Suppressor macrophage treated with lipopolysaccharide for 1 hour (primary cell): ENCODE measurements at places on chromosomes 6 and 20.

DNA sequence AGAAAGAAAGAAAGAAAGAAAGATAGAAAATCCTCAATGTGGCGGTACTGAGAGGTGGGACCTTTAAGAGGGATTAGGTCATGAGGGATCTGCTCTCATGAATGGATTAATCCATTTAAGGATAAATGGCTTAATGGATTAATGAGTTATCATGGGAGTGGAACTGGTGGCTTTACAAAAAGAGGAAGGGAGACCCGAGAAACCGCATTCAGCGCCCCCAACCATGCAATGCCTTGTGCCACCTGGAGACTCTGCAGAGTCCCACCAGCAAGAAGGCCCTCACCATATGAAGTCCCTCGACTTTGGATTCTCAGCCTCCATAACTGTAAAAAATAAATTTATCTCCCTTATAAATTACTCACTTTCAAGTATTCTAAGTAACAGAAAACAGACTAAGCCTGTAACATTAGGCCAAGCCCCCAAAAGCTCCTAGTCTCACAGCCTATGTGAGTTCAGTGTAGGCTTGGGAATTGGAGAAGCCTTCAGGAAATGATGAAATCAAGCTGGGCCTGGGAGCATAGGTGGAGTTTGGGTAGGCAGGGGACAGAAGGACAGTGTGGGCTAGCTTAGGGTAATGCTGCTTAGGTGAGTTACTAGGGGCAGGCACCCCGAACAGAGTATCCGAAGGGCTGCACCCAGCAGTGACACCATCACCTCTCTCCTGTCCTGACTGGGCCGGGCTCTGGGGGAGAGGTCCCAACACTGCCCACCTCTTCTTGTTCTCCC, 36.2 kb upstream of the RNF24 start:
- no peak for DNase-seq

DNA sequence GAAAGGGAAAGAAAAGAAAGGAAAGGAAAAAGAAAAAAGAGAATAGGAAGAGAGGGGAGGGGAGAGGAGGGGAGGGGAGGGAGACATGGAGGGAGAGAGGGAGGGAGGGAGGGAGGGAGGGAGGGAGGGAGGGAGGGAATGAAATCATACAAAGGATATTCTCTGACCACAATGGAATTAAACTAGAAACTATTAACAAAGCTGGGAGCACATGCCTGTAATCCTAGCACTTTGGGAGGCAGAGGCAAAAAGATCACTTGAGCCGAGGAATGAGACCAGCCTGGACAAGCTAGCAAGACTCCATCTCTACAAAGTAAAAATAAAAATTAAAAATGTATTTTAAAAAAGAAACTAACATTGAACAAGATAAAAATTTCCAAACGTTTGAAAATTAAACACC, 62.8 kb downstream of the ILRUN start:
- no peak for DNase-seq

- no peak for DNase-seq
Observed at GRCh38 chr20:37669773-37670236, 24.0 kb upstream of the CTNNBL1 start.

DNA sequence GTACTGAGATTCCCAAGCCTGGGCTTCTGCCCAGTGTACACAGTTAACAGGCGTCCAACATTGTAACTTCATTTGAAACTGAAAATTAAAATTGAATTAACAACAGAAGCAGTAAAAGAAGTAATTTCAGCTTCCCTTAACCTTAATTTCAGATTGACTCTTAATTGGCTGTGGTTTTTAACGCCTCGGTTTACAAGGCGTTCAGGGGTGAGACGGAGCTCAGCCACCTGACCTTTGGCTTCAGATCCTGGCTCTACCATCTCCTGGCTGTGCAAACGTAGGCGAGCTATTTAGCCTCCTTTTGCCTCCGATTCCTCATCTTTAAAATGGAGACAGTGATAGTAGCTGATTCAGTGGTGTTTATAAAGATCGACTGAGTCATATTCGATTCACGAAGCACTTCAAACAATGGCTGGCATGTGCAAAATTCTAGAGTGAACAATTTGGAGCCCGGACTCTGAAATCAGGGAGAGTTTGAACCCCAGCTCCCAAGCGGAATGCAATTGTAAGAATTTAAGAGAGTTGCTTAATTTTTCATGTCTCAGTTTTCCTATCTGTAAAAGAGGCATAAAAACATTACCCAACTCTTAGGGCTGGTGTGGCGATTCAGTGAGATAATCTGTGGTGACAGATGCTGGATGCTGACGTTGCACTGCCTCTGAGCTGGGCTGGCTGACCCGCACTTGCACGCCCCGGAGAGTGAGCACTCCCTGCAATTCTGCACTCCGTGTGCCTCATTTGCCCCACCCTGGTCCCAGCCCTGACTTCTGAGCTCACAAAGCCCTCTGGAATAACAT, 23.5 kb upstream of the OCSTAMP start:
- no peak for DNase-seq

GRCh38 chr20:59253779-59254319, 46.6 kb upstream of the EDN3 start:
- DNase-seq: no peak

- DNase-seq: peak; percentile 54
Observed at GRCh38 chr6:73523434-73524123, 2.7 kb upstream of the EEF1A1 start.

GRCh38 chr20:17646209-17646960, 35.7 kb downstream of the RRBP1 start:
- DNase-seq: no peak

DNA sequence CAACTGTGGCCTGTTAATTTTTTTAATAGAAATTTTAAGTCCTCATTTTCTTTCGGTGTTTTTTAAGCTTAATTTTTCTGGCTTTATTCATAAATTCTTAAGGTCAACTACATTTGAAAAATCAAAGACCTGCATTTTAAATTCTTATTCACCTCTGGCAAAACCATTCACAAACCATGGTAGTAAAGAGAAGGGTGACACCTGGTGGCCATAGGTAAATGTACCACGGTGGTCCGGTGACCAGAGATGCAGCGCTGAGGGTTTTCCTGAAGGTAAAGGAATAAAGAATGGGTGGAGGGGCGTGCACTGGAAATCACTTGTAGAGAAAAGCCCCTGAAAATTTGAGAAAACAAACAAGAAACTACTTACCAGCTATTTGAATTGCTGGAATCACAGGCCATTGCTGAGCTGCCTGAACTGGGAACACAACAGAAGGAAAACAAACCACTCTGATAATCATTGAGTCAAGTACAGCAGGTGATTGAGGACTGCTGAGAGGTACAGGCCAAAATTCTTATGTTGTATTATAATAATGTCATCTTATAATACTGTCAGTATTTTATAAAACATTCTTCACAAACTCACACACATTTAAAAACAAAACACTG, 10.1 kb downstream of the HFE start:
- DNase-seq: peak; percentile 84

- no peak for DNase-seq
Observed at GRCh38 chr6:124400261-124400999, 561.8 kb upstream of the RNF217 start.

DNA sequence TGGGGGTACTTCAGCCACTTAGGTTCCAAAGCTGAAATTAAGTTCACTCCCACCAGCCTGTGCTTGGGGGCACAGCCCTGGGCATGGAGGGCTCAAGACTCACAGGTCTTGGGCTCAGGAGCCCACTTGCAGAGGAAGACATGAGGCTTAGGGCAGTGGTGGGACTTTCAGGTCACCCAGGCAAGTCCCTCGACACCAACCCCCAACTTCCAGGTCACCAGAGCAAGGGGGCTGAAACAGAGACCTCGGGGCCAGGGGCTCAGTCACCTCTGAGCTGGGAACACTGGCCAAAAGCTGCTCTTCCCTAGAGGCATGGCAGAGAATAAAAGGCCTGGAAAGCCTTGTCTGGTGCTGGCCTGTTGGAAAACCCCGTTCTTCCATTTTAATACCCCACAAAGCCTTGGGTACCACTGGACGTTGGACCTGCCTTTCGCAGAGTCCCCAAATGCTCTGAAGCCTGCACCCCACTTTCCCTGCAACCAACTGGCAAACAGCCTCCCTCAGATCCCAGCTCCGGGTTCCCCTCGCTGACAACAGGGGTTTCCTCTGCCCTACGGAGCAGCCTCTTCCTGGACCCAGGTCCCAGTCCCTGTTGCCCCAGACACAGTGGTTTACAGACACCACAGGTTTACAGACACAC, 160.9 kb upstream of the PMEPA1 start:
- DNase-seq: no peak

DNA sequence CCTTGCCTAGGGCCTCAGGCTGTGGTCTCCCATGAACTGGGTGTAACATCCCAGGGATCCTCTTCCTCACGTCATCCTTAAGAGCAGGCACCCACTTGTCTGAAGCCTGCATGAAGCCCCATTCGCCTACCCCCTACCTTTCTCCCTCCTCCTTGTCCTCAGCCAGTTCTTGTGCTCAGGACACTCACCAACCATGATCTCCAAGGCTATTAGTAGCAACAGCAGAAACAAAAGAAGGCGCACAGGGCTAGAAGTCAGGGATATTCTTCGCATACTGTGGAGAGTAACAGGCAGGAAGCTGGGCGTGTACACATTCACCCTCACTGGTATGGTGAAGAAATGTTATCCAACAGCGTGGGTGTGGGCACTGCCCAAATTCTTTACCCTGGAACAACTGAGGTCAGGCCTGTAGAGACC, 7.3 kb downstream of the RAET1E start:
- no peak for DNase-seq

- DNase-seq: no peak
Observed at GRCh38 chr6:33606642-33607041, 14.5 kb upstream of the ITPR3 start.

- no peak for DNase-seq
Observed at GRCh38 chr6:110044096-110044495, 66.0 kb downstream of the GPR6 start.

- DNase-seq: no peak
Observed at GRCh38 chr6:93787841-93788240, 368.5 kb upstream of the EPHA7 start.

DNA sequence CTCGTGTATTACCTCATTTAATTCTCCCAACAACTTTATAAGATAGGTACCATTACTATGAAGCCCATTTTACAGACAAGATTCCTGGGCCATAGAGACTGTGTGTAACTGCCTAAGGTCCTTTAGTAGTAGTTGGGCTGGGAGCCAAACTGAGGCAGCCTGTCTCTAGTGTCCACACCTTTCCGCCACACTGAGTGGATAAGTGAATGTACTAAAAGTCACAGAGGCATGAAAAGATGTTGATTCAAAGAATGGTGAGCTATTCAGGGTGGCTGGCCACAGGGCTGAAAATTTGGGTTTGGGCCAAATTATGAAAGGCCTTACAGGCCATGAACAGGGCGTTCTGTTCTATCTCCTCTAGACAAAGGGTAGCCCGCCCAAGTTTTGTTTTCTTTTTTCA, 11.0 kb downstream of the CD24 start:
- DNase-seq: no peak

GRCh38 chr6:134764741-134765140, 185.2 kb downstream of the ALDH8A1 start:
- DNase-seq: no peak

GRCh38 chr20:58481481-58482021, 33.6 kb downstream of the APCDD1L start:
- peak; percentile 28 for DNase-seq

- DNase-seq: no peak
Observed at GRCh38 chr6:82775361-82775760, 290.3 kb downstream of the UBE3D start.

- no peak for DNase-seq
Observed at GRCh38 chr20:14441201-14441600, 103.8 kb upstream of the FLRT3 start.

GRCh38 chr6:82362878-82363427, 664 bp upstream of the TPBG start:
- no peak for DNase-seq

DNA sequence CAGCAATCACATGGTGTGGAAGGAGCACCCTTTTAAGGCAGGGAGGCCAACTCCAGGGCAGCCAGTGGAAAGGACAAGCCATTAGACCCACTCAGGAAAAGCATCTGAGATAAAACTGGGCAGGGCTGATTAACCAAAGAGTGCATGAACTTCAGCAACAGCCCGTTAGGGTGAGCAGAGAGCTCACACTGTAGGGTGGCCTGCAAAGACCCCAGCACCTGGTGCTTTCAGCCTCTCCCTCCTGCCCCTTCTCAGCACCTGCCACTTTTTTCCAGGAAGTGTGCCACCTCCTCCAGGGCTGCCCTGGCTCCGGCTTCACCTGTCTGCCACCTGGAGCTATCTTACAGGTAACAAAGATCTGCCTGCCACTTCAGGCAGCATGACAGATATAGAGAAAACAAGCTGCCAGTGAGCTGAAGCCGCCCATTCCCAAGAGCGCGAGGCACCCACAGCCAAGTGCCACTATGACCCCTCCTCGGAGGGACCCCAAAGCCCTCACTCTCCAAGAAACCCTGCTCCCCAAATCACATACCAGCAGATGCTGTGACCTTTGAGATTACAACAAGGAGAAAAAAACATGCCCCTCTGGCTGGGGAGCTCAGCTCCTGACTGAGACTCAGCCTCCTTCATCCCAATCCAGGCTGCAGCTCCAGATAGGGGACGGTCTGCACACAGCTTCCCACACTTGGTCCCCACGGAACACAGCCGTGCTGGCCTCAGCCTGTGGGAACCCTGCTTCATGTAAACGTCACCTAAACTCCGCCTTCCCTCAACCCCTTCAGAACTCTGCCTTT, 71.2 kb downstream of the ABHD12 start:
- DNase-seq: no peak

DNA sequence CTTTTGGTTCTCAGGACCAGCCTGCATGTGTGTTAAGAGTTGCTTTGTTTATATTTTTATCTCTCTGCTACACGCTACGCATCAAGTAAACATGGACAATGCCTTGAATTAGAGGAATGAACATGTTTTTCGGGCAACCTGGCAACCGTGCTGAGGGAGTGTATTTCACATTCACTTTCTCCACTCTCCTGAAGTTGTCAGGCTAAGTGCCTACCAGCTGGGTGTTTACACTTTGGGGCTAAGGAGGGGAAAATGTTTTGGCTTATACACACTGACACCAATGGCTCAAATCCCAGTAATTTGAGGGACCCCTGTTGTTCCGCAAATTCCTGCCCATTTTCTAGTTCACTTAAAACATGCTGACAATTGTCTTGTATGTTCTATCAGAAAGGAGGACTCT, 141.5 kb upstream of the PDE7B start:
- DNase-seq: no peak

DNA sequence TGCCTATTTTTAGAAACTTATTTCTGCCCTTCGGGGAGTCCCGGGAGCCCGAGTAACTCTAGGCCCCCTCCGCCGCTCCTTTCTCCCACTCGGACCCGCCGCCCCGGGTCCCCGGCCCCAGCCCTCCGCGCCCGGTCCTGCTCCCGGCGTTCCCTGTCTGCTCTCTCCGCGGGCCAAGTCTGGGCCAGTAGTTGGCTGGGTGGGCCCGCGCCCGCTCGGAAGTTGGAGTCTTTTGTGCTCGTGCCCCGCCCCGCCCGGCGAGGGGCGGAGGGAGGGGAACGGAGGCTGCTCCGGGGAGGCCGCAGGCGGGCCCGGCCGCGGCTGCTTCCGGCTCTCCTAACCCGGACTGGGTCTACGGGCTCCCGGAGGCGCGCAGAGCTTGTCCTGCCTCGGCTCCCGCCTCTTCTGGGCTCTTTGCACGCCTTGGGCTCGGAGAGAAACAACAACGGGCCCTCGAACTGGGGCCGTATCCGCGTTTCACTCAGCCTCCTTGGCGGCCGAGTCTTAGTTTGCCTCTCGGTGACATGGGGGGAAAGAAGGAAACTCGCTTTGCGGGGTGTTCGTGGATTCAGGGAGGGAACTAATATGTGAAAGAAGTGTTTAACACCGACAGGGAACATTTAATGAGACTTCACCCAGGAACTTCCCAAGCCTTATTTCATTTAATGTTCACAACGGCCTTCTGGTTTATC, 657 bp downstream of the RALY start:
- peak; percentile 96 for DNase-seq

- no peak for DNase-seq
Observed at GRCh38 chr6:136330634-136331033, 41.0 kb upstream of the BCLAF1 start.
